ENCODE measurements at places on chromosomes 16 and 17.

- no peak for DNase-seq
Measured at GRCh38 chr17:41107941-41108450, 2.8 kb downstream of the KRTAP4-9 start.

DNA sequence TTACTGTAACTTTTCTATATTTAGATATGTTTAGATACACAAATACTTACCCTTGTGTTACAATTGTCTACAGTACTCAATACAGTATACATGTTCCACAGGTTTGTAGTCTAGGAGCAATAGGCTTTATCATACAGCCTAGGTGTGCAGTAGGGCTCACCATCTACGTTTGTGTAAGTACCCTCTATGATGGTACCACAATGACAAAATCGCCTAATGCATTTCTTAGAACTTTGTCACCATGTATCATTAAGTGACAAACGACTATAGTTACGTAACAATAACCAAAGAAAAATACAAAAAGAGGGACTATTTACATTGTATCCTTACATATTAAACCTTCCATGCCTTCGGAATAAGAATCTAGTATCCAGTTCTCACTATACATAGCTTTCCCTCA, 8.0 kb downstream of the STAT5B start:
- DNase-seq, result no peak

- DNase-seq, result no peak
Measured at GRCh38 chr16:1326391-1326790, 7.1 kb upstream of the BAIAP3 start.

DNA sequence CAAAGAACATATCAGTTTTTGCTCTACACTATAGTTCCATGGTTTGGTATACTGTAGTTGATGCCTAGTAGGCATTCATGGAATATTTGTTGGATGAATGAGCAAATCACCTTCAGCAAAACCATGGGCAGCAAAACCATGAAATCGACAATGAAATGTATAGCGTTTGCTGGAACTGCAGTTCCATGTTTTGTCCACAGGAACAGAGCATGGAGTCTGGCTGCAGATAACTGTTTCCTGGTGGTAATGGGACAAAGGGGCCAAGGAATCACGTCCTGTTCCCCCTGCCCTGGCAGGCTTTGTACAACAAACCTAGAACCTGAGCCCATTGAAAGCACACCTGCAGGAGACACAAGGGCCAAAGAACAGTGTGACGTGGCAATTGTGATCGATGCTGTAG, 101.1 kb downstream of the USP31 start:
- DNase-seq, result no peak

- DNase-seq, result no peak
Measured at GRCh38 chr16:19113577-19114358, at the start of gene ITPRIPL2. Gene ITPRIPL2, plus strand, starts transcription at chr16:19113964. Its CDS starts 498 bp downstream, at chr16:19114462.

DNA sequence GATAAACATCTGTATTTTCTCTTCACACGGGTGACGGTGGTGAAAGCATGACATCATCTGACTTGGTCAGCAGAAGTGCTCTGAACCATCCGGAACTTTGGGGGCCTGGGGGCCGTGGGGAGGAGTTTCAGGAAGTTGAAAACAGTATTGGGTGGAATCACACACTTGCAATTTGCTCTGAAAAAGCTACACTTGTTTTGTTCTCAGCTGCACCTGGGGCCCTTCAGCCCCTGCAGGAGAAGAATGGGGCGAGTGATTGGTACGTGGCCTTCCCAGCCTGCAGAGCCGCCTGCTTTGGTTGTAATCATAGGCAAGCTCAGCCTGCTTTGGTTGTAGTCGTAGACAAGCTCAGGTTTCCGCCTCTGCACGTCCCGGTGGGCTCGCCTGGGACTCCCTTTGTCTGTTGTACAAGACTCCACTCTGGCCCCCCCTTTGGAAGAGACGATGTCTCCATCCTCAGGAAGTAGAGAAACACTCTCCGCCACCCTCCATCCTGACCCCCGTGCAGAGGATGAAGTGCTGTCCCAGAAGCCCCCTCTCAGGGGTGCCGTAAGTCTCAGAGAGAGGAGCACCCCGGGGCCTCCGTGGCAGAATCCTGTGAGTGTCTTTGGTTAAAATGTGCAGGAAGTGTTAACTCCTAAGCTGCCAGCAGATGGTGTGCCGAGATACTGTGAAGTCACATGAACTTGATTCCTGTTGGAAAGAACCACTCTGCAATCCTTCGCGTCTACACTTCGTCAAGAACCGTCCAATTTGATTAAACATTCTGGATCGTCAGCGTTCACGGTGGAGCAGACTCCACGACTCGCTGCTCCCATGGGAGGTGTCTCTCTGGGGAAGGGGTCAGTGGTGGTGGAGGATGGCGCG, 5.4 kb downstream of the BANP start:
- peak; percentile 62 for DNase-seq
